B cell (primary cell): ENCODE measurements at places on chromosomes 3 and 15.

DNA sequence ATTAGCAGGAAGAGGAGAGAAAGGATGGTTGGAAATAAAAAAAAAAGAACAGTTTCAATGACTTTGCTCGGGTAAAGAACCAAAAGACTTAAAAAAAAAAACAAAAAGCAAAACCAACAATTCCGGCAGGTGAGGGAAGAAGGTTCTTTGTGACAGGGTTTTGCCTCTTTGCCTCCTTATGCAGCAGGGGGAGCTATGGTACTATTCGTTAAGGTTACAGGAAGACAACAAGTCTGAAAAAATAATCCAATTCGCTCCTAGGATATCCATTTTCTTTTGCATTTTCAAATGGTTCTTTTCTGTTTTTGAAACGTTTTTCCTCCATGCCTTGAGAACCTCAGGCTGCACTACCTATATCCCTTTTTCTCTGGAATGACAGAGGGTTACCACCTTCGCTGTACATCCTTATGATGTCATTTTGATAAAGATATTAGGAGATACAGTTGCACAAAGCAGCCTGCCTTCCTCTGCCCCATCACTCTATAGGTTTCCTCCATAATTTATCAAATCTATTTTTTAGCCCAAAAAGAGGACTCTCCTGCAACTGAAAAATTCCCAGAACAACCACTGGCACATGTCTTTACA lies 55.0 kb downstream of the CFAP20DC start:
- DNase-seq, result peak; percentile 49

DNA sequence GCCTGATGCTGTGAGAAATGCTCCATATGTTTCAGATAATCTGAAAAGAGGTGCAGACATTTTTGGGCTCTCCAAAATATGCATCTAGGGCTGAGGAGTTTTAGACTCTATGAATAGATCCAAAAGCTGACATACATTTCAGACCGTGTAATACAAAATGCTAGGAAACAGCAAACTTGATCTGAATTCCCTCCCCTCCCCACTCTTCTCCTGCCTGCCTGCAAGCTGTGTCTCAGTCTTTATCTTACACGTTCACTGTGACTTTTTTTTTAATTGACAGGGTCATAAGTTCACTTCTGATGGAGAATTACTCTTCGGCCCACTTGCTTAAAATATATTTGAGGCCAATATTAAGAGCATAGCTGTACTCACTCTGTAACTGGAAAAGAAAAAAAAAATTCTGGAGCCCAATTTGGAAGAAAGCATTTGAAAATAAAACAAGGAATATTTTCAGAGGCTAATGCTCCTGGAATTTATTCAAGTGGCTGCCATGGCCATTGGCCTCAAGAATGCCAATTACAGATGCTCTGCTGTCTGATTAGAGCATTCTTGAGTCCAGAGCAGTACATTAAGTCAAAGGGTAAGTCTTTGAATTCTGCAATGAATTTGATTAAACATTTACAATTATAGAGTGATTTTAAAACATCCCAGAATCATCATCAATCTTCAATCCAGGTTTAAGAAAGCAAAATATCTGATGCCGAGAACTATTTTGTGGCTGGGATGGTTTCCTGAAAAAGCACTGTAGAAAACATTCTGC lies 146.2 kb upstream of the SEMA6D start:
- no peak for DNase-seq

GRCh38 chr3:10669490-10670048 lies 146.5 kb upstream of the SLC6A11 start:
- no peak for DNase-seq

GRCh38 chr15:36557364-36557763 lies 22.1 kb upstream of the CDIN1 start:
- DNase-seq, result no peak

- no peak for DNase-seq
Measured at GRCh38 chr3:112321867-112322652, 10.9 kb upstream of the CD200 start.

DNA sequence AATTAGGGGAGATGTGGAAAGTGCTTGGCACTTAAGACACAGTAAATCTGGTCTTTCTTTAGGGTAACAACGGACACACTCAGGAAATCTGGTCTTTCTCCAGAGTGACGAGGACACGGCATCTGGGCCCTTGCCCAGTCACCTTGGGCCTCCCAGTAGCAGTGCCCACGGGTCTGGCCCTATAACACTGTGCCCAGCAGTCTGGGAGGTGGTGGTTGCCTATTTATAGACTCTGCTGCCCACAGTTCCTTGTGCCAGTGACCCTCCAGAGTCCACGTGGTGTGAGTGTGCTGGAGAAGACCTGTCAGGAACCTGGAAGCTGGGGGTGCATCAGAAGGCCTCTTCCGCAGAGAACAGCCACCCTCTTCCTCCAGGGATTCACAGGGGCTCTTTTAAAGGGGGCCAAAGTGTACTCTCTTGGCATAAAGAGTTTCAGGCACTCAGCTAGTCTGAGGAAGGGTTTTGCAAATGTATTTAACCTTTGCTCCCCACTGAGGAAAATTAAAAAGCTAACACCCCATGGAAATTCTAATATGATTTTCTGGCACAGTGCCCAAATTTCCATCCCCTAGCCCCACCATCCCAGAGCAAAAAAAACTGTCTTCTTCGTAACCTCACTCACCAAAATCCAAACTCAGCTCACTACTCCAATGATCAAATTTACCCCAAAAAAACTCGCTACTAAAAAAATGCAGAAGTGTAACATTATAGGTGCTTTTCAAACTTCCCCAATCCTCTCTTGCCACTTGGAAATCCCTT lies 15.4 kb downstream of the WNT5A start:
- DNase-seq, result no peak

DNA sequence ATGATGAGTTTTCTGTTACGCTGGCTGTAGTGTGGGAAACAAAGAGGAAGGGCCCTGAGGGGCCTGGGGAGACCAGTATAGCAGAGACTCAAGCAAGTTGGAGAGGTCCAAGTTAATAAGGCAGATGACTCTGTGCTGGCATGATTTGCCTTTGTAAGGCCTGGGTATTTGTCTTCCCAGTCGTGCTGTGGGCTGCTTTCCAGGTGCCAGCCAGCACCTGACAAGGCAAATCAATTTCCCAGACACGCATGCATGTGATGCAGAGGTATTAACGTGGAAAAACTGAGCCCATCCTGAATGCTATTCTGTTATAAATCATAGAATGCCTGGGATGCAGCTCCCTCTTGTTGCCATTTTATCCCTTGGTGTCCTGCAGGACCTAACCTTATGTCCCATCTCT lies 175.6 kb downstream of the MFSD1 start:
- DNase-seq, result no peak

GRCh38 chr15:91855241-91855640 lies 1.7 kb downstream of the SLCO3A1 start:
- DNase-seq, result no peak

DNA sequence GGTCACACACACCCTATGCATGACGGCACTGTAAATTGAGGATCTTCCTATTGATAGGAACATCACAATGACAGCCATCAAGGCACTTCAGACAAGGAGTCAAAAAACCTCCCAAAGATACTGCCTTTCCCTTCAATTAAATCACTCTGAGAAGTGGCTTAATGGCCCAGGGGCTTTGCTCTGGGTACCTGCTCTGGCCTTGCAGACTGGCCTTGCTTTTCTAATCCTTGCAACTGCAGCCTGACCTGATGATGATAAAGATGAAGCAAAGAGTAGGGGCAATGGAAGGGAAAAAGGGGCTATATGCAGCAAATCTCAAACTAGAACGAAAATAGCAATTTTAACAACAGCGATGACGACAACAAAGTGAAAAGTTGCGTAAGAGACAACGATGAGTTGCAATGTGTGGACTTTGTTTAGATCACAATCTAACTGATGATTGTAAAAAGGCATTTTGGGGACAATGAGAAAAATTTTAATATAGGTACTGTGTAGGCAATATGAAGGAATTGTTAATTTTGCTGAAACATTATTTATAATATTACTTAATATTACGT lies 14.6 kb downstream of the ADAMTS9 start:
- no peak for DNase-seq

DNA sequence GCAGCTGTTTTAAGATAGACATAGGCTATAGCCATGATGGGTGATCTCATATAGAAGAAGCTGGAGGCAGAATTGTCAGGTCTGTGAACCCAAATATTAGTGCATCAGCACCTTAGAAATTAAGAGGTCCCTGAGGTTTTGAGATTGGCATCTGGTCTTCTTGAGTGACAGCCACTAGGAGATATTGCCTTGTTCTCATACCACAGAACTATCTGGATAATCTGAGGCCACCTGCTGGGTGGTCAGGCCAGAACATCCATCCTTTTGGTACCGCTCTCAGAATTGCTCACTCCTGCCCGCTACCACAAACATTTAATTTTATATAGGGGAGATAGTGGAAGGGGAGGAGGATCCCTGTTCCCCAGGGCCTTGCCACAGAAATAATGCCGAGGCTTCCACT lies 210.6 kb upstream of the ZPLD1 start:
- DNase-seq, result peak; percentile 55

GRCh38 chr3:32510075-32510724 lies 7.5 kb upstream of the CMTM6 start:
- DNase-seq, result peak; percentile 81

DNA sequence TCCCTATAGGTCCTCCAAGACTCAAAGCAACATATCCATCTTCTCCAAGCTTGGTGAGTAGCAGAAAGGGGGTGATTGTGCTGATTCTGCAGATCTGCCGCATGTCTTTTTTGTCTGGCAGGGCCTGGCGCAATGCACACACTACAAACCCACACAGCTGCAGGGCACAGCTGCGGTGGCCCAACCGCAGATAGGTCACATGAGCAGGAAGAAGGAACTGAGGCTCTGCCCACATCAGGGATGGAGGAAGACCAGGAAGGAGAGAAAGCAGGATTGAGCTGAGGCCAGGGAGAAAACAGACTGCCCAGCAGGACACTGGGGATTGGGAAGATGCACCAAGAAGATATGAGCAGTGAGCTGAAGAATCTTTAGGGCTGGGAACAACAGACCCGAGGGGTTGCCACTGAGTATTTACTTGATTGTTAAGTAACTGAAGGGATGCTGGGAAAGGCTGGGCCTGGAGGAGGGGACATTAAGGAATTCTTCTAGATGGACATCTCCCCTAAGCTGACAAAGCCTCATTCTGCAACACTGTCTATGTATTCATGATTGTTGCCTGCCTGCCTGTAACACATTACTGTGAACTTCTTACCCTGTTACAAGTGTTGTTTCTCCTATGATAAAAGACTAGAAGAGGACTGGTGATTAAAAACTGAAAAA lies 126.7 kb downstream of the MYLK start:
- no peak for DNase-seq

DNA sequence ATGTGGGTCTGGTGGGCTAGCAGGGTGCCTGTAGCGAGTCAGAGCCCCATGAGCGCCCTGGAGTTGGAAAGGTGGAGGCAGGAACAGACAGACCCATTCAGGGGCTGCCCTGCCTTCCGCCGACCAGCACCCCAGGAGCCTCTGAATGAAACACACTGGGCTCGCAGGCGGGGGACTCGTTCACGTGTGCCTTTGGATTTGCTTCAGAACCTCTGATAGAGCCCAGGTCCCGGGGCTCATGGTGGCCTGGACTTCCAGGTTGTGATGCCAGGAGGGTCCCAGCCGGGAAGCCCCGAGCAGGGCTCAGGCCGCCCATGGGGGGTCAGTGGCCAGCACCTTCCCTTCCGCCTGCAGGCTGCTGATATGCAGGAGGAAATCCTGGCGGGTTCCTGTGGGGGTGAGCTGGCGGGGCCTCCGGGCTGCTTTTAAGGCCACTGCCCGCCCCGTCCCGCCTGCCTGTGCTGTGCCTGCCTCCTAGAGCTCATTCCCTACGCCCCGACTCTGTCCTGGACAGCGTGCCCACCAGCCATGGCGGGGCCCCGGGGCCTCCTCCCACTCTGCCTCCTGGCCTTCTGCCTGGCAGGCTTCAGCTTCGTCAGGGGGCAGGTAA lies at the start of gene STAB1:
TSS of gene STAB1 (plus strand) at position 453 of the 610 bp plus-strand sequence. CDS start at position 529, 76 bp downstream.
- DNase-seq, result no peak

GRCh38 chr15:48331796-48332641 lies 790 bp downstream of the DUT start:
- DNase-seq, result peak; percentile 87

DNA sequence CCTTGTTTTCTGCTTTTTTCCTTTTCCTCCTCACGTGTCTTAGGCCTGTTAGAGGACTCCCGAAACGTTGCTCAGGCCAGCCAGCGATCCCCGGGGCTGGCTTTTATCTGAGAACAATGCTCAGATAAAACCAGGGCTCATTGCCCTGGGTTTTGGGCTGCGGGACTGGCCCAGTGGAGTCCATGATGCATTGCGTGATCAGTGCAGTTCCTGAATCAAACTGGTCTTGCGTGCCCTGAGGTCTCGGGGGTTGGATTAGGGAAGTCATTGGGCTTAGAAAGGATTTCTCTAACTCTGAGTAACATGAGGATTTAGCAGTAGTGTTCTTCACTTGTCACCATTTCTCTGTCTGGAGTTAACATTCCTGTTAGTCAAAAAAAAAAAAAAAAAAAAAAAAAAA lies 66.3 kb downstream of the CCR1 start:
- DNase-seq, result no peak

DNA sequence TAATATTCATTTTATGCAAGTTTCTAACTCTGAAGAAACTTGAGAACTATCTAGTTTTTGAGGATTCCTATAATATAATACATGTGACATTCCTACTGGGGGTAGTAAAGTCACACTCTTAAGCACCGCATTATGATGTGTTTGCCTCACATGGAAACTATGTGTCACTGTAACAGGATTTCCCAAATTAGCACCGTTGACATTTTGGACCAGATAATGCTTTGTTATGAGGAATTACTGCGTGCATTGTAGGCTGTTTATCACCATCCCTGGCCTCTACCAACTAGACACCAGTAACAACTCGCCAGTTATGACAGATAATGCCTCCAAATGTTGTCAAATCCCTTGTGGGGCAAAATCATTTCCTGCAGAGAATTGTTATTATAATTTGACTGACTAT lies 267.8 kb downstream of the RAP2B start:
- DNase-seq, result no peak

GRCh38 chr15:80998251-80998650 lies 2.5 kb upstream of the TLNRD1 start:
- DNase-seq, result peak; percentile 49

GRCh38 chr3:54900838-54901591 lies 26.8 kb downstream of the LRTM1 start:
- no peak for DNase-seq

- peak; percentile 82 for DNase-seq
Measured at GRCh38 chr3:149273096-149273751, 51.6 kb upstream of the CP start.

- no peak for DNase-seq
Measured at GRCh38 chr3:43257850-43258249, 28.5 kb upstream of the SNRK start.

GRCh38 chr3:194728986-194729385 lies 43.3 kb downstream of the FAM43A start:
- DNase-seq, result no peak

DNA sequence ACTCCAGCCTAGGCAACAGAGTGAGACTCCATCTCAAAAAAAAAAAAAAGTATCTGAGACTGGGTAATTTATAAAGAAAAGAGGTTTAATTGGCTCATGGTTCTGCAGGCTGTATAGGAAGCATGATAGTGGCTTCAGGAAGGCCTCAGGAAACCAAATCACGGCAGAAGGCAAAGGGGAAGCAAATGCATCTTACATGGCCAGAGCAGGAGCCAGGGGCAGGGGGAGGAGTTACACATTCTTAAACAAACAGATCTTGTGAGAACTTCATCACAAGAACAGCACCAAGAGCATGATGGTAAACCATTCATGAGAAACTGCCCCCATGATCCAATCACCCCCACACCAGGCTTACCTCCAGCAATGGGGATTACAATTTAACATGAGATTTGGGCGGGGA lies 37.2 kb downstream of the ACAP2 start:
- no peak for DNase-seq

- DNase-seq, result no peak
Measured at GRCh38 chr3:151037746-151038477, 47.6 kb upstream of the MED12L start.
